SK-N-SH treated with all-trans-retinoic acid at 6 μM for 48 hours (cell line): ENCODE measurements at places on chromosomes 6 and 20.
A peak's percentile ranks its signal among the peaks of the same experiment; 100 is the strongest.

GRCh38 chr6:151702851-151703658 is 104.4 kb upstream of the ESR1 start:
- no peak for ATAC-seq

DNA sequence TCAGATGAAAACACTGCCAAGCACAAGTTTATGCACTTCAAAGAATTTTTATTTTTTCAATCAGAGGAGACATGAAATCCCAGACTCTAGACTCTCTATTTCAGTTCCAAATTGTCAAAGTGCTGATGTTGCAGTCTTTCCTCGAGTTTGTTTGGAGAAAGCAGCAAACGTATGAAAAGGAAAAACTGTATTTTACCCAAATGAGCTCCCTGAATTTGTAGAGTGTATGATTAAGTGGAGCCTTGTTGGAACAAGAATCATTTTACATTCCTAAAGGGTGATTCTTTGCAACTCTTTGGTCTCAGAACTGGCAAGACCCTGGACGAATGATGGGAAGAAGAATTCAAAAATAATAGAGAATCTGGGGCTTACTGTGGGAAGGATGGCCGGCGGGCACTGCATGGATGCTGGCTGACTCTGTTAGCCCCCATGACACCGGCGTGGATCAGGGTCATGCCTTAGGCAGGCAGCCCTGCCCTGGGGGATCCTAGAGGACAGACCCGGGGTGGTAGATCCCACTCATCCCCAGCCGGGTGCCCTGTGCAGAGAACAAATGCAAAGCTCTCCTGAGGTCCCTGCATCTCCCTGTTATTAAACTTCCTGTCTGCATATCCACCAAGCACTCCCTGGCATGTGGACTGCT is 207.4 kb downstream of the FNDC1 start:
- ATAC-seq: no peak

DNA sequence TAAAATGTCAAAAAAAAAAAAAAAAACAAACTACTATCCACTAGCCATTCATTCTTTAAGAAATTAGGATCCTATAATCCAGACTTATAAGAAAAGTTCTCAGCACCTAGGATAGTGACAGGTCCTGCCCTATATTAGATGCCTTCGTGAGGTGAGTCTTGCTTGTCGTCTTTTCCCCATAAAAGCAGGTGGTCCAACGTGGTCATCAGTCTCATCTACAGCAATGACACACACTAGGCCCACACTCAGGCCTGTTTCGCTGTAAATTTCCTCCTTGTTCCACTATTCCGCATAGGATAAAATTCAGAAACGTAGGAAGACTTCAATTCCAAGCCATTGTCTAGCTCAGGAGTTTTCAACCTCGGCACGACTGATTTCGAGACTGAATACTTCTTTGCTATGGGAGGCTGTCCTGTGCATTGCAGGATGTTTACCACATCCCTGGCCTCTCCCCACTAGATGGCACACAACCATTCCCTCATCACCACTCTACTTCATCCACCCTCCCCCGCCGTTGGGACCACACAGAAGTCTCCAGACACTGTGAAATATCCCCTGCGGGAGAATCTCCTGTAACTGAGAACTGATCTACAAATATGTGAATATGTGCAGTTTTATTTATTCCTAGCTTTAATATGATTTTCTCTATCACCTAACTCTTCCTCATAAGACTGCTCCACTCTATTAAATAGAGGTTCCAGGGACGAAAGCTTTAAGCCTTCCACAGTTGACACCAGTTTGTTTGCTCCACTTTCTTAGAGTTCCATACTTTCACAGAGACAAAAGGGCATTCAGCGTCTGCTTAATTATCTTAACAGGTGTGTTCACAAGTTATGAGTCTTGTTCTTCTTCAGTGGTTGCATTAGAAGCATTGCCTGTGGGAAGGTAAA is 346.3 kb downstream of the BMP2 start:
- peak; percentile 65; the same call in 2 of the 3 replicates for ATAC-seq

GRCh38 chr6:39839445-39839844 is 47.3 kb downstream of the DAAM2 start:
- ATAC-seq: no peak

- ATAC-seq: no peak
Observed at GRCh38 chr6:89287351-89288028, 27.6 kb downstream of the GABRR2 start.

GRCh38 chr6:84854811-84855400 is 90.5 kb upstream of the TBX18 start:
- no peak for ATAC-seq

DNA sequence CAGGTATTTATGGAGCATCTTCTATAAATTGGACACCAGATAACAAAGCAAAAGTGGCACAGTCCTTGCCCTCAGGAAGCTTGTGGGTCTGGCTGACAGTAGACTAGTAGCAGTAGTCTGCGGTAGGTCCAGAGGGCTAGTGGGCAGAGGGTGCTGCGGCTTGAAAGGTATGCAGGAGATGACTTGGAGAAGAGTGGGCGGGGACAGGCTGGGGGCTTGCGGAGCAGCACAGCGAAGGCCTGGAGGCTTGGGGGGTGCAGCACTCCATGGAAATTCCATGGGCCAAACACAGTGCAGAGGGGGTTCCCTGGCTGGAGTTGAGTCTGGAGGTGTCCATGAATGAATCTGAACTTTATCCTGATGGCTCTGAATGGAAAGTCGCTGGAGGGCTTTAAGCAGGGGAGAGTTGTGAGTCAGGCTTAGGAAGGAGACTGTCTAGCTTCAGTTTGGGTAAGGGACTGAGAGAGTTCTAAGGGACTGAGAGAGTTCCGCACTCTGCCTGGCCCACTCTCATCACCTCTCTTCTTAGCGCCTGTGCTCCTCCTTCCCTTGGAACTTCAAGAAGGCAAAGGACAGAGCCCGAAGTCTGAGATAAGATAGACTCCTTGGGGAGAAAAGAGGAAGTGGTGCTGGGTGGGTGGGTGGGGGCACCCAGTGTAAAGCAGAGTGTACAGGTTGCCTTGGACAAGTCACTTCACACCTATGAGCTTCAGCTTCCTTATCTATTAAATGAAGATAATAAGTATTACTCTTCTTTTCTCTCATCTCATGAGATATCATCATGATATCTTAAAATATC is 8.8 kb downstream of the PKIG start:
- ATAC-seq: no peak

GRCh38 chr6:32402812-32403211 is 4.2 kb downstream of the BTNL2 start:
- ATAC-seq: no peak

DNA sequence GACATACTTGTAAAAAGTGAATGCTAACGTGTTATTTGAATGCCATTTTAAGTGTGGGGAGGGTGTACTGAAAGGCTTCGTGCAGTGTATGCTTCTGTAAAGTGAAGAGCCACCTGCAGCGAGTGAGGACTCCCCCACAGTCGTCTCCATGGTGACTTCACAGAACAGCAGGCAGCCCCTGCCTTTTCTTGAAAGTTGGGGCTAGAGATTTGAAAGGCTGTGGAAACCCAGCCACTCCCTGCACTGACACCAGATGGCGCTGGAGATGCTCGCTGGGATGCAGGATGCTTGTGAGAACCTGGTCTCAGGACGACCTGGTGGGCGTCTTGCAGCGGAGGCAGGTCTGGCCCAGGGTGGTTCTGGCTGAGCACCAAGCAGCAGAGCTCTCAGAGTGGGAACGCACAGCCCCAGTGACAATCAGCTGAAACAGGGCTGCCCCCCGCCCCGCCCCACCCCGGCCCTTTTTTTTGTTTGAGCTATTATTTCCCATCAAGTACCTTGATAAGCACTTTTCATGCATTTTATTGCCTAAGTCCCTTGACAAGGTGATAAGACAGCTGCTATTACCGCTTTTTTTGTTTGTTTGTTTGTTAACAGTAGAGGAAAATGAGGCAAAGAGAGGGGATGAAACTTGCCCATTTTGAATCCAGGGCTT is 150.3 kb downstream of the SYCP2 start:
- no peak for ATAC-seq

DNA sequence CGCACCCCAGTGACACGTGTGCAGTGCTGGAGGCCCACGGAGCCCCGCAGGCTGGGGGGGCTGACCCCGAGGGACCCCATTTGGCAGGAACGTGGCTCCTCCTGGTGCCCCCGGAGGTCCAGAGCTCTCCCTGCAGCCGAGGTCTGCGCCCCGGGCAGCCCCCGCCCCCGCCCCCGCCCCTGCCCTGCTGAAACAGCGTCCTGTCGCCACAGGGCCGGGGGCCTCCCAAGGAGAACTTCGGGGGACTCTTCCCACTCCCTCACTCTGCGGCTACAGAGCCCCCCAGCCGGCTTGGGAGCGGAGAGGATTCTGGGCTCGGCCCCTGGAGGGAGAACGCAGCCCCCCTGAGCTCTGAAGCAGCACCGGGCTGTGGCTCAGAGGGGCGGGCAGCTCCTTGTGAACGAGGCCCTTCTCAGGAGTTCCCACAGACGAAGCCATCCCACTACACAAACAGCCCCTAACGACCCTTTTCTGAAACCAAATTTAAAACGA is 115.2 kb downstream of the DLL1 start:
- no peak for ATAC-seq

DNA sequence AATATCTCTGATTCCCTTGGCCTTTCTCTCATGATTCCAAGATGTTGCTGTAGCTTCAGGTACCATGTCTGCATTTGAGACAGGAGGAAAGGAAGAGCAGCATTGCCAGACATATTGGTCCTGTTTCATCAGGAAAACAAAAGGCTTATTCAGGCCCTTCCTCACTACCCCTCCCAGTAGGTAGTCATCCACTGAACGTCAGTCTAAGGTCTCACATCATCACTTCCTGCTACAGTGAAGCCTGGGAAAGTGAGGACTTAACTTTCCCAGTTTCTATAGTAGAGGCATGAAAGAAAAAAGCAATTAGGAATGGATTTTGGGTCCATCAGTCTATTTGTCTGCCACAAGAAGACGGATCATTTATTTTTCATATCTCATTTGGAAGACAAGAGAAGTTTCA is 85.7 kb upstream of the SOX4 start:
- ATAC-seq: no peak

DNA sequence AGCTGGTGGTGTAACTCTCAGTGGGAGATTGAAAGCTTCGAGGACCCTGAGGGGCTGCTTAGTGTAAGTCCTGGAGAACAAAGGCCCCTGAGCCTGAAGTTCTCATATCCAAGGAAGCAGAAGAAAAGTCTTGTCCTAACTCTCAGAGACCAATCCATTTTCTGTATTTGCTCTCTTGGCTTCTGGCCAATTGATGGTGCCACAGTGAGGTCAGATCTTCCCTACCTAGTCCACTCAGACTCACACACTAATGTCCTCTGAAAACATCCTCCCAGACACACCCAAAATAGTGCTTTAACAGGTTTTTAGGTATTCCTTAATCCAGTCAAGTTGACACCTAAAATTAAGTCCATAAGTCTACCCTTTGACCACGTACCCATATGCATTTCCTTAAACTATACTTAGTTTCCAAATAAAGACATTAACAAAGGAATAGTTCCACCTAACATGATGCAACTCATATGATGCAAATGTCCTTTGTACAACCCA is 29.4 kb downstream of the ZNF292 start:
- ATAC-seq: no peak

- no peak for ATAC-seq
Observed at GRCh38 chr6:36491378-36491965, 48.7 kb downstream of the KCTD20 start.

- ATAC-seq: peak; percentile 27; the same call in 1 of the 3 replicates
Observed at GRCh38 chr20:53751620-53752318, 158.1 kb upstream of the ZNF217 start.

DNA sequence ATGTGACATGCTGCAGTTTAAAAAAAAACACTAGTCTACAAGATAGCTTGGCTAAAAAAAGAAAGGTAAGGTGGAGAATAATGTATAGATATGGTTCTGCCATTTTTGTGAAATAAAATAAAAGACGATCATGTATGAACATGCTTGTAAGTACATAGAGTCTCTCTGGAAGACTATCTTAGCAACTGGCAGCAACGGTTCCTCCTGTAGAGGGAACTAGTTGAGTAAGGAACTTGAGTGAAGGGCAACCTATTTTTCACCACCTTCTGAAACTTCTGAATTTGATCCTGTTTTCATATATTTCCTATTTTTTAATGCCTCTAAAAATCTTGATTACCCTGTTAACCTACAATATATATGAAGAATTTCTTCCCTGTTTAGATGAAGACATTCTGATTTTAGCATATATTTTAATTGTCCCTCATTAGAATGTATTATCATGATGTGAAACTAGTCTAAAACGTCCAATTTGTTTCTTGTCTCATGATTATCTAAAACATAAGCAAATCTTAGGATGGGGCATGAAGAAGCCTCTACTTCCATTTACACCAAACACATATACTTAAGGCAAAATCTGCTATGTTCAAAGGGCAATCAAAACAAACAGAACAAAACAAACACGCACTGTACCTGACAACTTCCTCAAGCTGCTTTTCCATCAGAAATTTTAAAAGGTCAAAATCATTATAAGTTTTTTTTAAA is 202.5 kb downstream of the ISM1 start:
- ATAC-seq: no peak

DNA sequence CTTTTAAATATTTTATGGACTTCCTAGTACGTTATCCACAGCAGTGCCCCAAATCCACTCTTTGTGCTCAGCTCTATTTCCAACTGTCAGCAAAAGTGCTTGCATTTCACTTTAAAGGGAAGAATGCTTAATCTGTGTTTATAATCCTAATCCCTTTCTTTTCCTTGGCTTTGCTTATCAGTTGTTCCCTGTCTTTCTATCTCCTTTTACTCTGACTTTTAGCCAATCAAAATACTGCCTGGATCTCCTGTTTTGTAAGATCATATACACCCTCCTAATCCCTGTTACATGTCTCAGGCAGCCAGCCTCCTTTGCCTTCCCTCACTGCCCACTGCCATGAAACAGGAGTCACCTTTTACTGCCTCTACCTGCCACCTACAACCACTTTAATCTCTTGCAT is 102.9 kb downstream of the AIG1 start:
- ATAC-seq: no peak

DNA sequence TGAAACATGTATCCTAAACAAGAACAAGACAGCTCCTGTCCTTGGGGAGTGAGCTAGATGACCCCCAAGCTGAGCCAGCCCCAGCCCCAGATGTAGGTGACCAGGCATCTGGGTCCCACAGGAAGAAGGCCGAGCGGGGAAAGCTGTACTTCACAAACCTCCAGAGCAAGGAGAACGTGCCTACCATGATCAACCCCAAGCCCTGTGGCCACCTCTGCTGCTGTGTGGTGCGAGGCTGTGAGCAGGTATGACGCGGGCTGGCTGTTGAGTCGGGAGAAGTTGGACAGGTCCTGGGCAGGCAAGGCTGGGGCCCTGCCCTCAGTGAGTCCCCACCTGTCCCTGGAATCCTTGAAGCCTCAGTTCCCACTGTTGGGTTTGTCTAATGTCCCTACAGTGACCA is 11.4 kb upstream of the CAPN11 start:
- no peak for ATAC-seq

- no peak for ATAC-seq
Observed at GRCh38 chr20:41726727-41727126, 108.5 kb upstream of the CHD6 start.
